ENCODE measurements at places on chromosomes 5 and 9. TPM values are rescaled to one million over a fixed set of nuclear protein-coding genes. Genes with fewer than 3 reads are reported as not detected.

Gene SPINK7
- polyA plus RNA-seq = 0.12 TPM

Gene GNAQ
- 67.5 TPM for polyA plus RNA-seq

Gene MTX3
- polyA plus RNA-seq = 23.6 TPM

Gene SLC6A19
- polyA plus RNA-seq = 77.6 TPM

Gene AP3B1
- 77.2 TPM for polyA plus RNA-seq

GRCh38 chr5:76451031-76451701 is 48.1 kb downstream of the IQGAP2 start:
- DNase-seq = no peak

DNA sequence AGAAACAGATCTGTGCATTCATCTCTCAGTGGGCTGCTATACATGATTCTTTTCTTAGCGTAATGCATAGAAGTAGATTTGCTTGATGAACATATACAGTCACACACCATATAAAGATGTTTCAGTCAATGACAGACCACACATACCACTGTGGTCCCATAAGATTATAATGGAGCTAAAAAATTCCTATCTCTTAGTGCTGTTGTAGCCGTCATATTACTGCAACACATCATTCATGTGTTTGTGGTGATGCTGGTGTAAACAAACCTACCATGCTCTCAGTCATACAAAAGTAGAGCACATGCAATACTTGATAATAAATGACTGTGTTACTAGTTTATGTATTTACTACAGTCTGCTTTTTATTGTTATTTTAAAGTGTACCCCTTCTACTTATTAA is 214.3 kb downstream of the ARHGAP26 start:
- no peak for DNase-seq

- DNase-seq = no peak
Measured at GRCh38 chr9:127961155-127961490, 19.7 kb downstream of the EEIG1 start.

All from right renal cortex interstitium (tissue), 3 donors.